ENCODE measurements at places on chromosomes 13 and 19.

DNA sequence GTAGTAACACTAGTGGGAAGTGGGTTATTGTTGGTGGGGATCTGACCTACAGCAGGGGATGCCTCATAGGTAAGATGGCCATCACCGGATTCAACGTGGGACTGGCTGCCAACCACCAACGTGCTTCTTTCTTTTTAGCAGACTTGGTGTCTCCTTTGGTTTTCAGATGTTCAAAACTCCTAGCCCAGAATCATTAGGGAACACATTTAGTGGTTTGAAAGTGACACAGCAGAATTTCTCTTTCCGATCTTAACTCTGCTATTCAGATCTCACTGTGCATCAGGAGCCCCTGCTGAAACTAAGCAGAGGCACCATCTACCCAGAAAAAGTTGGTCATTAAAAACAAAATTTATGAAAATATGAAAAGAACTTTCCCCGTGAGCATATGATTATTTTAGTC lies 36.7 kb upstream of the PCDH8 start:
- no peak for DNase-seq

- DNase-seq = no peak
Measured at GRCh38 chr19:362683-363082, 18.1 kb upstream of the MIER2 start.

DNA sequence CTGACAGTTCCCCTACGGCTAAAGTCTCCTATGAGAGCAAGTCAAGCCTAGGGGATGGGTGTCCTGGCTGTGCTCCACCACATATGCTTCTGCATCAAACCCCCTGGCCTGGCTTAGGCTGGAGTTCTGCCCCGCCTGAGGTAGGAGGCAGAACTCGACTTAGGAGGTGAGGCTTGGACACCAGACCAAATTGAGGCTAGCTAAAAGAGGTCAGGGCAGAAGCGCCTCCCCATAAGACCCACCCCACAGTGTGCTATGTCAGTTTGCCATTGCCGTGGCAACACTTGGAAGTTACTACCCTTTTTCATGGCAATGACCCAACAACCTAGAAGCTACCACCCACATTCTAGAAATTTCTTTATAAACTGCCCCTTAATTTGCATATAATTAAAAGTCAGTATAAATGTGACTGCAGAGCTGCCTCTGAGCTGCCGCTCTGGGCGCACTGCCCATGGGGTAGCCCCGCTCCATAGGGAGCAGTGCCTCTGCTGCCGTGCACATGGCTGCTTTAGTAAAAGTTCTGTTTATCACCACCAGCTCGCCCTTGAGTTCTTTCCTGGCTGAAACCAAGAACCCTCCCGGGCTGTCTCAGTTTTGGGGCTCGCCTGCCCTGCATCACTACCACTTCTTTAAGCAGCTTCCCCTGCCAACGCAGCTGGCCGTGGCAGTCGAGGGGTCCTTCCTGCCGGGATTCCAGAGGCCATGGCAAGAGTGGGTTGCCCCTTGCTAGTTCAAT lies 20.2 kb downstream of the AP1M1 start:
- DNase-seq = no peak

DNA sequence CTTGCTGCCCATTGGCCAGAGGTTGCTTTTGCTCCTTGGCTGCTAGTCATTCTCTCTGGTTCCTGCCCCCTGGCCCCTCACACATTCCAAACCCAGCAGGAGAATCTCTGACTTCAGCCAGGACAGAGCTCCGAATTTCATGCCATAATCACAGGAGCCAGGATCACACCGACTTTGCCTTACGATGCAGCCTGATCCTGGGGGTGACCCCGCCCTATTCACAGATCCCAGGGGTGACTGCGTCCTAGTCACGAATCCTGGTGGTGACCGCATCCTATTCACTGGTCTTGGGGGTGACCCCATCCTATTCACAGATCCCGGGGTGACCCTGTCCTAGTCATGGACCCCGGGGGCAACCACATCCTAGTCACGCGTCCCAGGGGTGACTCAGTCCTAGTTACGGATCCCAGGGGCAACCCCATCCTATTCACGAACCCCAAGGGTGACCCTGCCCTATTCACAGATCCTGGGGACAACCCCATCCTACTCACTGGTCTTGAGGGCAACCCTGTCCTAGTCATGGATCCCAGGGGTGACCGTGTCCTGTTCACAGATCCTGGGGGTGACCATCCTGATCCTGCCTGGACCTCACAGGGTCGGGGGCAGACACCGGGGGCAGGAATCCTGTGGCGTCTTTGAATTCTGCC lies 7.4 kb upstream of the TEX29 start:
- no peak for DNase-seq

GRCh38 chr13:43434191-43434590 lies 352.6 kb downstream of the ENOX1 start:
- no peak for DNase-seq

GRCh38 chr19:42199440-42200115 lies 17.9 kb downstream of the DEDD2 start:
- DNase-seq = no peak

DNA sequence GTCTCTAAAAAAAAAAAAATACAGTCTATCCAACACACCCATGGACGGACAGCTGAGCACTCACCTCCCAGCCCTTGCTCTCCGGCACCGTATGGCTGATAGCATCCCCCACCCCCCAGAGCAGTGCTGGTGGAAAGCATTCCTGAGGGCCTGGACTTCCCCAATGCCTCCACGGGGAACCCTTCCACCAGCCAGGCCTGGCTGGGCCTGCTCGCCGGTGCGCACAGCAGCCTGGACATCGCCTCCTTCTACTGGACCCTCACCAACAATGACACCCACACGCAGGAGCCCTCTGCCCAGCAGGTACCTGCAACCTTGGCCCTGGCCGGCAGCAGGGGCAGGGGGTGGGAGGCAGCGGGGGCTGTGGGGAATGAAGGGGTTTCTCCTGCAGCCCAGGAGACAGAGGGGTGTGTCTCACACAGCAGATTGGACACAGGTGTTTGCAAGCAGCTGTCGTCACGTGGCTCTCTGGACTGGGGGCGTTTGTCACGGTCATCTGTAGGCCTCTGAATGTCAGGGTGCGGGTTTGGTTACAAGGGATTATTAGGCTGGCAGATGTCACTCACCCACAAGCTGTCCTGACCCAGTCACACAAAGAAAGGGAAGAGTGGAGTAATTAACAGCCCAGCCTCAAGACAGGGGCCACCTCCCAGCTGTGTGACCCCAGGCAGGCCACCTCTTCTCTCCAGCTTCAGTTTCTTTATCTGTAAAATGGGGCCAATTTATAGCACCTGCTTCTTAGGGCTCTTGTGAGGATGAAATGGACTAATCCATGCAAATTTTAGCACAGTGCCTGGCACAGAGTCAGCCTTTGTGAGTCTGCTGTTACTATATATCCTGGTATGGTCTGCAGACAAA lies 19.3 kb downstream of the PLD3 start:
- no peak for DNase-seq

DNA sequence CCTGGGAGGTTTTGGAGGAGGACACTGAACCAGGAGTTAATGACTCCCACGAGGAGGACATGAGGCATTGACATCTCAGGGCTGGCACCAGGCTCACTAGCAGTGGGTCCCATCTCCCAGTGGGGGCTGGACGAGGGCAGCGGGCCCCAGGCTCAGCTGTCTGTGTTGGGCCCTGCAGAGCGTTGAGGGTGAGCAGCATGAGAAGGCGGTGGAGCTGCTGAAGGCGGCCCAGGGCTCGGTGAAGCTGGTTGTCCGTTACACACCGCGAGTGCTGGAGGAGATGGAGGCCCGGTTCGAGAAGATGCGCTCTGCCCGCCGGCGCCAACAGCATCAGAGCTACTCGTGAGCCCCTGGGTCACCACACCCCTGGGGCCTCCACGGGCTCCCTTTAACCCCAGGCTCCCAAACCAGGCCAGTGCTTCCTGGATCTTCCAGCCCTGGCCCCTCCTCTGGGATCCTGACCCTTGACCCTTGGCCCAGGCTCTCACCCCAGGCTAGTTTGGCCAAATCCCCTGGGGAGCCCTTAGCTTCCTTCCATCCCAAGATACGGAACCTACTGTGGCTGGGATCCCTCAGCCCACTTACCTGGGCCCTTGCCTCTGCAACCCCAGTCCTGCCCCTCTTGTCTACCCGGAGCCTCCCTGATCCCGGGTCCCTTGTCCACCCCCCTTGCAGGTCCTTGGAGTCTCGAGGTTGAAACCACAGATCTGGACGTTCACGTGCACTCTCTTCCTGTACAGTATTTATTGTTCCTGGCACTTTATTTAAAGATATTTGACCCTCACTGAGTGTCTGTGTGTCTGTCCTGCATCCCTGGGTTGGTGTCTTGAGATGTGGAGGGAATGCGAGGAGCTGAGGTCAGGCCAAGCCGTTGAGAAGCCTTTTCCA lies 1.0 kb downstream of the C19orf73 start:
- no peak for DNase-seq

DNA sequence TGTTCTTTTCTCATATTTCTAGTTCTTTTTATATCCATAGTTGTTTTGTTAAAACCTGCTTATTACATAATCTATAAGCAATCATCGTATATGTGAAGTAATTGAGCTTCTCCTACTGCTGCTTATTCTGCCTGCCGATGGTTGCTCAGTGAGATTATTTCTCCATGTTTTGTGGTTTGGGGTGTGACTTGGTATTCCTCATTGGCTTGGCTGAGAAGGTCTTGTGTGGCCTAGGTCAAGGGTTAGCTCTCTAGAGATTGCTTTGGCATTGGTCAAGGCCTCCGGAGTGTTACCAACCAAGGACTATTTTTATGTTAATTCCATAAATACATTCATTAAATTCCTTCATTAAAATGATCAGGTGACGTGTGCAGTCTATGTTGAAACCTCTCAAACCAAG lies 302.8 kb downstream of the MYO16 start:
- DNase-seq = no peak

- DNase-seq = no peak
Measured at GRCh38 chr13:52931131-52931530, 82.7 kb upstream of the PCDH8 start.

GRCh38 chr13:21671620-21672286 lies 880 bp downstream of the FGF9 start:
- no peak for DNase-seq

DNA sequence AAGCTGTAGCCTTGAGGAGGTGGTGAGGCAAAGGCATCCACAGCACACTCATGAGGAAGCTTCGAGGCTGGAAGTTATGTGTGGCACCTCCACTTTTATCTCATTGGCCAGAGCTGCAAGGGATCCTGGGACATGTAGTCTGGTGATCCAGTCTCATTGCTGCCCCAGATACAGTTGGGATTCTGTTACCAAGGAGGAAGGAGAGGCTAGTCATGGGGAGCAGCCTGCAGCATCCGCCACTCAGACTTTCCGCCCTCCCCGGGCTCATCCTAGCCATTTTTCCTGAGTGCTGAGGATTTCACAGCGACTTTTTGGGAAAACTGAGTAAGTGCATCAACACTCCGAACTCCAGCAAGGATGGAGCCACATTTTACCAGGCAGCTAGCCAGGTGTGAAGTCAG lies 74.4 kb downstream of the DPF1 start:
- DNase-seq = no peak

DNA sequence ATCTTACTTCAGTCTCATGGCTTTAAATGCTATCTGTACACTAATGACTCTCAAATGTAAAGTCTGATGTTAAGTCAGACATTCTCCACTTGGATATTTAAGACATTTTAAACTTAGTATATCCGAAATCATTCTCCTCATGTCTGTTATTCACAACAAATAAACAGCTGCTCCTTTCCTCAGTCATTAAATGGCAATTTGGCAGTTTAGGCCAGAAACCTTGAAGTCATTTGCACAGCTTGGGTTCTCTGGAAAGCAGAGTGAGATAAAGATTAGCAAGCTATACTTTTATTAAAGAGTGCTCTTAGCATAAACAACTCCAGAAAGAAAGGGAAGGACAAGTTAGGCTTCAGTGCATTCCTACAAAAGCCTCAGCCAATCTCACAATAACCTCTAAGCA lies 53.7 kb downstream of the DNAJC15 start:
- DNase-seq = no peak

GRCh38 chr19:45020071-45020470 lies 18.8 kb upstream of the CLASRP start:
- DNase-seq = no peak
